ENCODE measurements at places on chromosomes 6 and 20.

DNA sequence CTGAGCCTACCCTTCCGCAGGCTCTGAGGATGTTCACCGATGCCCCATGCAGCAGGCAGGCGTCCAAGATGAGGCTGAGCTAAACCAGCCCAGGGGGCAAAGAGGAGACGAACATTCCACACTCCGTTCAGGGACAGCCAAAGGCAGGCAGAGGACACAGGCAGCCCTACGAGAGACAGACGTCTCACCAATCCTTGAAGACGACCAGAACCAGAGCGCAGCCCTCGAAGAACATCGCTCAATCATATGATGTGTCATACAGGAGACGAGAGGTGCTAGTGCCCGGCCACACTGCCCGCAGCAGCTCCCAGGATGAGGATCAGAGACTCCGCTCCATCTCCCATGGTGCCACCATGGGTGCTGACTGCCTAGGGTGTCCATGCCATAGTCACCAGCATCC lies 35.6 kb upstream of the TMEM181 start:
- no peak for DNase-seq

DNA sequence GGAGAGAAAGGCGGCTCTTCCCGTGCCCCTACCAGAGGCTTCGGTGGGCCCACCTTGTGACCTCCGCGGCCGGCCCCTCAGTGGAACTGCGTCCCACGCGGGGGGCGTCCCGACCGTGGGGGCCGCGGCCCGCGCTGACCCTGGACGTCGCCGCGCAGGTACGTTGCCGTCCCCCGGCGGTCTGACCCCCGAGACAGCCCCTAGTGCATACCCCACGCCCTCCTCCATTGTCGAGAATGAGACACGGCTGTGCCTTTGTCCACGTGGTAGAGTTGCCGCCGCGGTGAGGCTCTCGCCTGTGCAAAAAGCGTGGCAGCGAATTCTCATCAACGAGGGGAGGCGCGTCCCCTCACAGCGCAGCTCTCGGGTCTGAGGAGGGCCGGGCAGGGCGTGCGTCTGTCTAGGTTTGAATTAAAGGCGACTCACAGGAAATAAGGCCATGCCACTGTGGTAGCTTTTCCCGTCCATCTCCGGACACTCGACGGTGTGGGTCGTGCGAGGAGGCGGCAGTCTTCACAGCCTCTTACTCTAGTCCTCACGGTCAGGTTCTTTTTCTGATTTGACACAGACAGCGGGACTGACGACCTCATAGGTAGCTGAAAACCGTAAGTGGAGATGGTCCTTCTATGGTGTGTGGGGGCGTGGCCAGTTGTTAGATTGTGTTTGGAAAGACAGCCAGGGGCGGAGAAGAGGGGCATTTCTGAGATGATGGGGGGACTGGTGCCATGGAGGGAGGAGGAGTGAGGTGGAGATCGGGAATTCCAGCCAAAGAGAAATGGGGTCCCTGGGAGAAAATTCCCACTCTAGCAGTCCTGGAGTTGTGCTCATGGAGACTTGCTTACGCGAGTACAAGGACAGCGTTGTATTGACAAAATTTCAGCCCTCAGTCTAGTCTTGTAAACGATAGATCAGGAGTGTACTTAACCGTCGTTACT lies 580 bp downstream of the NXT1 start:
- peak; percentile 60 for DNase-seq

DNA sequence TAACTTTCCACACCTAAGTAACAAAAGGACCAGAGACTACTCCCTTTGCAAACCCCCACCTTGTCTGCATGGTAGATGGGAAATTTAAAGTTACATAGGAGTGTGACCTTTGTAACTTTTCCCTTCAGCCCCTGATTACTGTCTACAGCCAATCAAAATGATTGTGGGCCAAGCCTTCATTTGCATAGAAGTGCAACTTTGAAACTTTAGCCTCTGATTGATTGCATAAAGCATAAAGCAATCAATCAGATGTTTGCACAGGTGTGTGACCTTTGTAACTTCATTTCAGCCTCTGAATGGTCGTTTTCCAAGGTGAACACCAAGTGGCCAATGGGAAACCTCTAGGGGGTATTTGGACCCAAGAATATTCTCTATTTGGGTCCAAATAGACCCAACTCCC lies 46.1 kb downstream of the PRKN start:
- no peak for DNase-seq

DNA sequence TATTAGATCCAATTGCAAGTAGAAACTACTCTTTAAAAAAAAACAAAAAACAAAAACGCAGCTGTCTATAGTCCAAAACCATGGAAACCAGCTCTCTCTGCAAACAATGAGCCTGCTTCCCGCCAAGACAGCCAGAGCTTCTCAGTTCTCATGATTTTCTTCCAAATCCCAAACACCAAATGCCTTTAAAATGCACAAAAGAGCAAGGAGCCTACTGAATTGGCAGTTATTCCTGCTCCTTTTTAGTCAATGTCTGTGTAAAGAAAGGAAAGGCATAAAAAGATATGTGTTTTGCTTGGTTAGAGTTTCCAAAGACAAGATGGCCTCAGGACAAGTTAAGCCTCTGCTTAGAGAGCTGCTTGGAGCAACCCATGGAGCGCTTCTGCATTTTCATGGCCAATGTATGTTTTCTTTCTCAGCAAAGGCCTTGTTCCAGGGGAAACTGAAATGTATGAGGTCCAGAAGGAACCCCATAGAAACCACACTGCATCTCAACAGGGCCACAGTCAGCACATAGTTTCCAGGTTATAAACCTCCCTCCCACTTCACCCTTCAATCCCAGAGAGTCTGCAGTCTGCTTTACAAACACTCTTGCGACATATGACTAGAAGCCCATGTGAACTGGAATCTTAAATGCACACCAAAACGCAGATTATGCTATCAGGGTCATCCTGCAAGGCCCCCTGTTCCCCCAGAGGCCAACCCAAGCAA lies 209.3 kb upstream of the TAB2 start:
- DNase-seq = peak; percentile 19

GRCh38 chr6:38177882-38178583 lies 358.5 kb downstream of the ZFAND3 start:
- no peak for DNase-seq

DNA sequence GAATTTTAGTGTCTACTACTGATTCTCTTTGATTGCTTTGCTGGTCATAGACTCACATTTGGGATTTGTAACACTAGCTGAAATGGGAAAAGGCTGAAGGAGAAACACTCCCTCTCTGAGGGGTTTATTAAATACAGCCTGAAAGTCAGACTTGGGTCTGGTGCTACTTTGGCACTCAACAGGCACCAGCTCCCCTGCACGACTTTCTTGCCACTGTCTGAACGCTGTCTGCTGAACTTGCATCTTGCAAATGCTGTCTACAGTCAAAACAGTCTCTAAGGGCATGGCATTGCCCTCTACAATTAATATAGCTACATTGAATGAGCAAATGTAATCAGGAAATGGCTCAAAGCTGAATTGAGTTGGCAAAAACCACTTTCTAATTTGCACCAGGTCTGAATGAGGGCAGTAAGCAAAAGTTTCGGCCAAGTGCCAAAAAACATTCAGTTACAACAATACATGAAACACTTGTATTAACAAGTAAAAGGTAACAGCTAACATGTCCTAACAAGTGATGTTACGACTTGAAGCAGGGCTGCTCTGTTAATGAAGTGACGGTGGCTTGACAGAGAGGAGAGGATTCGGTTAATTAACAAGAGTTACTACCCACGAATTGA lies 119.5 kb downstream of the FOXC1 start:
- DNase-seq = no peak

DNA sequence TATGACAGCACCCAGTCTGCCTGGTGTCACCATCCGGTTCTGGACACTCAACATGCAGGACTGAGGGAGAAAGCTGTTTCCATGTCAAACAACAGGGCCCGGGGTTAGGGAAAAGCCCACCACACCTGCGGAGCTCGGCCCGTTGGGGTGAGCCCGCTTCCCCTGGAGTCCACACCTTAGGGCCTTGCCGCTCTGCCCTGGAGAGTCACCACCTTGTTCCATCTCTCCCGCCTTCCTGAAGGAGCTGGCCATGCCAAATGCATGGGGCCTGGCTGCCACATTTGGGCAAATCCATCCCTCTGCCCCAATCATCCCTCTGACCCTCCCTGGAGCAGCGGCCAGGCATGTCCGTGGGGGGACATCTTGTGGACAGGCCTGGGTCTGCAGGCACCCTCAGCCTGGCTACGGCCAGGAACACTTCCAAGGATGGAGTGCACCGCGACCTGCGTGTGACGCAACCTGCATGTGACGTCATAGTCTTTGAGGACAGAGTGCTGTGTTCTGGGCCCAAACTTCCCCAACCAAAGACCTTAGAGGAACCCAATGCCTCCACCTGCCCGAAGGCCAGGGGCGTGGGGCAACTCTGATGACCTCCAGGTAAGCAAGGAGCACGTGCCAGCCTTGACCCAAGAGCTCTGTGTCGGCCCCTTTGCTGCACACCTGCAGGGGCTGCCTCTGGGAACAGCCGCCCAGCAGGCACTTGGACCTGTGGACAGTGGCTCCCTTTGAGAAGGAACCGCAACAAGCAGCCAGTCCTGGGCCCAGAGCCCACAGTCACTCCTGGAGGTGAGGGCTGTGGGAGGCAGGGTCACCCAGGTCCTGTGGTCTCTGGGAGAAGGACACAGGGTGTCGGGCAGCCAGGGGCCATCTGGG lies 1.7 kb downstream of the CABLES2 start:
- peak; percentile 73 for DNase-seq
